ENCODE measurements at places on chromosomes 5 and 9.

- DNase-seq, result no peak
Observed at GRCh38 chr5:54881286-54882005, 103.9 kb downstream of the ESM1 start.

GRCh38 chr5:52789851-52790250, 2.1 kb downstream of the ITGA1 start:
- DNase-seq, result no peak

GRCh38 chr5:157369507-157369906, 90.5 kb upstream of the NIPAL4 start:
- no peak for DNase-seq

- DNase-seq, result no peak
Observed at GRCh38 chr9:69865986-69866385, 45.4 kb downstream of the CFAP95 start.

DNA sequence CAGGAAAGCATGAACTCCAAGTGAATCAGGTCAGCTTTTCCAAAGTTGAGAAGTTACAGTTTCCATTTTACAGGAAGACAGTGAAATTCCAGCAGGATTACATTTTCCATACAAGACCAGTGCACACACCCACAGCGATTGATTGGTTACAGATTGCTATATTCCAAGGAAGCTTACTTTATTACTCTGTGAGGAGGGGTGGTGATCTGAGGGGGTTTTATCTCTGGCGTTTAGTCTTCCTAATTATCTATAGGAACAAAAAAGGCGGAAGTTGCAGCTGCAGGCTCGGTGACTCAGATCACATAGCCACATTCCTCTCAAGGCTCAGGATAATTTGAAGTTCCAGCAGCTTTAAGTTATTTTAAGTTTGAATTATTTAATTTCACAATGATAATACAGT, 450.4 kb upstream of the NMUR2 start:
- no peak for DNase-seq

GRCh38 chr5:169426784-169427183, 125.8 kb upstream of the SLIT3 start:
- no peak for DNase-seq

- no peak for DNase-seq
Observed at GRCh38 chr5:40080191-40080590, 599.5 kb upstream of the PTGER4 start.

- peak; percentile 45 for DNase-seq
Observed at GRCh38 chr5:36389245-36389644, 87.5 kb upstream of the RANBP3L start.

GRCh38 chr5:172163346-172163745, 24.7 kb downstream of the STK10 start:
- no peak for DNase-seq

DNA sequence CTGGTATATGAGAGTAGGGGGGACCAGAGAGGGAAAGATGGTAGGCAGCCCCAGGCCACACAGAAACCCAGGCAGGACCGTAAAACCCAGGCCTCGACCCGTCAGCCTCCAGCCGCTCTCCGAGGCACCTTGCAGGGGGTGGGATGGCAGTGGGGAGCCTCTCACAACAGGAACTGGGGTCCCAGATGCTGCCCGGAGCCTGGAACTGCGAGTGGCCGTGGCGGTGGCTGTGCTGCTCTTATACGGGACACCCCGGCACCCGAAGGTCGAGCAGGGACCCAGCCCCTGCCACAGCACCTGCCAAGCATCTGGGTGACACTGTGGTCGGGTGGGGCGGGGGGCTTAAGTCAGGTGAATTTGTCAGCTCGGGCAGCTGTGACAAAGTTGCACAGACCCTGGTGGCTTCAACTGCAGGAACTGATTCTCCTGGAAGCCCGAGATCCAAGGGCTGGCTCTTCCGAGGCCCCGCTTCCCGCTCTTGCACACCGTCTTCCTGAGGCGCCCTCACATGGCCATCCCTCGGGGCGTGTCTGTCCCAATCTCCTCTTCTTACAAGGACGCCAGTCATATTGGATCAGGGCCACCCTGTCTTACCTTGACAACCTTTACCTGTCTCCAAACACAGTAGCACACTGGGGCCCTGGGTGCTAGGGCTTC, 47.6 kb upstream of the EGFL7 start:
- no peak for DNase-seq

DNA sequence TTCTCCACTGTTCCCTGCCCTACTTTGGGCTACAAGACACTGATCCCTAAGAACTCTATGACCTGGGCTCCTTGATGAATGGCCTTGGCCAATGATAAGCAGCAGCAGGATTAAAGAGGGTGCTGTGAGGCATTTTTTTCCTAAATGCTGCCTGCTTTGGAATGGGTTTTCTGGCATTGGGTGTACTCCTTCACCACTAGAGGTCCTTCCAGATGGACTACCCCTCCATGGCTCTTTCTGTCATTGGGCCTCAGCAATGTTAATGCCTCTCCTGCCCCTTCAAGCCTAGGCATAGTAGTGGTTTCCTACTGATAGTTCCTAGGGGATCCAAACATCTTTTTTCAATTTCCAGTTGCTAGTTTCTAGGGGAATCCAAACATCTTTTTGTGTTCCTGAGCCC, 319.3 kb upstream of the RPS23 start:
- no peak for DNase-seq

DNA sequence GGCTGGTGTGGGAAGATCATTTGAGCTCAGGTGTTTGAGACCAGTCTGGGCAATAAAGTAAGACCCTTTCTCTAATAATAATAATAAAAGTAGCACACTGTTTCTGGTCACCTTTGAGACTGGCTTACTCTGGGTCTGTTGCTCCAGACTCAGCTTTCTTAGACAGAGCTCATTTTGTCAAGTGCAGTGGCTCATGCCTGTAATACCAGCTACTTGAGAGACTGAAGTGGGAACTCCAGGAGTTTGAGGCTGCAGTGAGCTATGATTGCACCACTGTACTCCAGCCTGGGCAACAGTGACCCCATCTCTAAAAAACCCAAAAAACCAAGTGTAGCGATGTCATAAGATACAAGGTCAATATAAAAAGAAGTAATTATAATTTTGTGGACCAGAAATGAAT, 36.4 kb upstream of the RNU6ATAC start:
- DNase-seq, result no peak

GRCh38 chr5:154190595-154191304, at the start of gene GALNT10:
TSS of gene GALNT10 (plus strand) at chr5:154190733. CDS start at chr5:154190867, 134 bp downstream.
- DNase-seq, result peak; percentile 67

- peak; percentile 69 for DNase-seq
Observed at GRCh38 chr9:116572095-116572748, 114.9 kb upstream of the TRIM32 start.

DNA sequence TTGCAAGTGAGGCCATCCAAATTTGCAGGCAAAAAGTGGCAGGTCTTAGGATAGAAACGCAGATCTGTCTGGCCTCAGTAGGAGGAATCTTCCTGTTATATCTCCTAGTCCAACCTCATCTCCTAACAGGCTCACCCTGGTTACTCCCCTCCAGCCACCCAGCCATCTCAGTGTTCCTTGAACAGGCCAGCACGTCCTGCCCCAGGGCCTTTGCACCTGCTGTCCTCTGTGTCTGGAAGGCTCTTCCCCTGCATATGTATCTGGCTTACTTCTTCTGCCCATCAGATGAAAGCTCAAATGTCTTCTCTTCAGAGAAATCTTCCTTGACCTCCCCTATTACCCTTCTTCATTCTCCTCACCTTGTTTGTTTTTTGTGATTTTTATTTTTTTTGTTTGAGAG, 107.3 kb upstream of the ALDH1B1 start:
- no peak for DNase-seq

- DNase-seq, result no peak
Observed at GRCh38 chr5:65611524-65611923, 12.6 kb downstream of the TRIM23 start.

DNA sequence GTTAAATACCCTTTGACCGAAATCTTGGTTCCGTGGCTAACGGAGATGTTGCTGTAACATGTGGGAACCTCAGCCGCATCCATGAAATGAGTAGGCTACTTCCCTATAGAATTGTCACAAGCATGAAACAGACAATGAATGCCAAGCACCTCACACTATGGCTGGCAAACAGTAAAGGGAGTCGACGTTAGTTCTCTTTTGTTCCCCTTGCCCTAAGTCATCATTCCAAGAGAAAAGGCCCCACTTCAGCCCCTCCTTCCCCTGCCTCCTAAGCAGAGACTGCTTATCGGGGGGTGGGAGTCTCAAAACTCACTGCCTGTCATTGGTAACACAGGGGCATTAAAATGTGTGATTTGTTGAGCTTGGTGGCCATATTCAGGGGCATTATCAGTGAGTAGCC, 159.6 kb downstream of the MAPKAP1 start:
- no peak for DNase-seq

DNA sequence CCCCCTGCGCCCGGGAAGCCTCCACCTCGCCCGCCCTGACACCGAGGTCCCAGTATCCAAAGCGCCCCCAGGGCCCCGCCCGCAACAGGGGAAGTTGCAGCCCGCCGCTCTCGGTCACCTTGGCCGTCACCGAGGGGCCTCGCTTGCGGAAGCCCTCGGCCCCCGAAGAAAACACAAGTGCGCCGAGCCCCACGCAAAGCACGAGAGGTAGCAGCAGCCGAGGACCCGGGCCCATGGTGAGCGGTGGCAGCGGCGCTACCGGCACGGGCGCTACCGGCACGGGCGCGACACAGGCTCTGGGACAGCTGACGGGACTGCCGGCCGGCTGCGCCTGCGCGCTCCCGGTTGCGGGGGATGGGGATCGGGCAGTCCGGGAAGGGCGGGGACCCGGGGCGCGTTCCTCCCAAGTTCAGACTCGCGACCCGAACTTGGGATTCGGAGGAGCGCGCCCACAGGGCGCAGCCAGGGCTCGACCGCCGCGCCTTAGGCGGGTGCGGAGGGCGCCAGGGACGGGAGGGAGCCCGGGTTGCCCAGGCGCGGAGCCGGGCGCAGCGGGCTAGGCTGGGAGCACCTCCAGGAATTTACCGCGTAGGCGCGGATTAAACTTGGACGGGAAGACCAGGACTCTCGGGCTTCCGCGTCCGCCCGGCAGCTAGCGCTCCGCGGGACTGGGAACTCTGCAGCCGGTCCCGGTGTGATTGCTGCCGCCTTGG, at the start of gene PPIC:
Gene PPIC, minus strand, starts transcription at position 335 of the 713 bp plus-strand sequence. Its CDS starts 100 bp downstream, at position 235.
- DNase-seq, result peak; percentile 28

DNA sequence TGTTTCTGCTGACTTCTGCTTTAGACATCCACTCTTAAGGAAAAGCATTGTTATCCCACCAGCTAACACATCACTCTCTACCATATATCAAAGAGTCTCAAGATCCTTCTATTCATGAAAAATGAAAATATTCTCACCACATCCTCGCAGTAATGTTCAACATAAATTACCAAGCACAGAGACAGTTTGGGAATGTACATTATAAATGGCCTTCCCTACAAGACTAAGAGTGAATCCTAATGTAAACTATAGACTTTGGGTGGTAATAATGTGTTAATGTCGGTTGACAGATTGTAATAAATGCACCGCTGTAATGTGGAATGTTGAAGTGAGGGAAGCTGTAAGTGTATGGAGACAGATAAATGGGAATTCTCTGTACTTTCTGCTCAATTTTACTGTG, 27.1 kb upstream of the KCNIP1 start:
- no peak for DNase-seq

GRCh38 chr5:119396030-119396664, 40.3 kb downstream of the TNFAIP8 start:
- DNase-seq, result no peak

DNA sequence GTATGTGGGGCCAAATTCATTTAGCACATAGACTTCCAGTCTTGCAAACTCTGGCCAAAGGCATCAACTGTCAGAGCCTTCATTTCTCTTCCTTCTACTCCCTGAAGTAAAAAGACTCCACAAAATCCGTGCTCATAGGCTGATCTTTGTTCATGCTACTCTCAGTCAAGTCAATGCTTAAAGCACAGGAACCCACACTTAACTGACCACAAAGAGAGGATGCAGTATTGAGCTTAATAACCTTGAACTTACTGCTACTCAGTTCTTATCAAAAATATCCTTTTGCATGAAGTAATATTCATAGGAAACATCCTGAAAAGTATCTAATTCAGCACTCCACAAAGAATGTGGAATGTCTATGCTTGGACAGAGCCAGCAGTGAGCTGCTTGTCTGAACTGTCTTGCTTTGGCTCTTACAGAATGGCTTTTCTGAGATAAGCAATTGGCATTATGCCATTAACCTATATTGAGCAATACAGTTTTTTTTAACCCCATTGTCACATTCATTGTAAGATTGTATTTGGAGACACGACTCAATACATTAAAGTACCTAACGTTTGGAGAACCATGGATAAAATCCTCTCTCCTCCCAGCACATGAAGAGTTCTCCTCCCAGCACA, 21.7 kb downstream of the LPAR1 start:
- DNase-seq, result no peak

DNA sequence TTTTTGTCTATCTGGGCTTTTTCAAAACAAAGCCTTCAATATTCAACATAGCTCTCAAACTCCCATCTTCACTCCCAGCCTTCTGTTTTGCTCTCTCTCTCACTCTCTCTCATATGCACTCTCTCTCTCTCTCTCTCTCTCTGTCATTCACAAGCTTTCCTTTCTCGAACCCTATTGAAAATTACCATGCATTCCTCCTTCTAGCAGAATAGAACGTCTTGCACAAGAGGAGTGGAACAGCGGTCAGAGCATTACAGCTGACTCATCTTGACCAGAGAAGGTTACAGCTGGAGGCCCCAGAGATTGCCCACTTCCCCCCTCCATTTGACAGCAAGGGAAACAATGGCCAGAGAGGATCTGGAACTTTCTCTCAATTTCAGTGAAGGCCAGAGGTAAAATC, 51.0 kb upstream of the LIFR start:
- no peak for DNase-seq

DNA sequence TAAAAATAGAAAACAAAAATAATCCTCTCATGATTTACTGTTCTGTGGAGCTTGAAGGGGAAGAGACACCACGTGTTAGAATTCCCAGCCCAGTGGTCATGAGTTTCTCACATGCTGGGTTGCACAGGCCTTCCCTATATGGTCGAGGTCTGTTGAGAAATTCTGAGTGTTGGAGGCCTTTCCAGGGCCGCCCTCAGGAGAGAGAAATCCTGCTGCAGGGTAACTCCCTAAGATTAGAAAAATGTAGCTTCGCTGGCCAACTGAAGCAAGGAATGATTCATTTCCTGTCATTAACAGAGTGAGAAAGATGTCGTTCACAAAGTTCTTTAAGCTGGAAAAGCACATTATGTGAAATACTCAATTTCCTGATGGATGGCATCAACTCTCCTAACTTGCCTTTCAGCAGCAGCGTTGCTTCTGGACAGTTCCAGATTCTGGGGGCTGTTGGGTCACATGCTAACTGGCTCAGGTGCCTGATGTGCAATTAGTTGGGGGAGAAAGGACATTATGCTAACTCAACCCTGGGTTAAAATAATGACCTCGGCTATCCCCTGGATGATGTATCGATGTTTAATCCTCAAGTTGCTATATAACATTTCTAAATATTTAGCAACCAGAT, 104.8 kb upstream of the CD180 start:
- no peak for DNase-seq

DNA sequence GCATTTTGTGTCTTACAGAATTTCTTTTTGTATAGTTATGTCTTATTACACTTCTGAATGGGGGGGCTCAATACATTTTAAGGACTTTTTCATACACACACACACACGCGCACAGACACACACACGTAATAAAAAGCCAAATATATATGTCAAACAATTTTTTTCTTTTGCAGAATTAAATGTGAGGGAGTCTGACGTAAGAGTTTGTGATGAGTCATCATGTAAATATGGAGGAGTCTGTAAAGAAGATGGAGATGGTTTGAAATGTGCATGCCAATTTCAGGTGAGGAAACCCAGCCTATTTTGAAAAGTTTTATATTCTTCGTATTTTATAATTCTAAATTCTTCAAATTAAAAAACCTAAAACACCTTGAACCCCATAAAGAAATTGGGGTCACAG, 25.6 kb downstream of the TMEFF1 start:
- DNase-seq, result no peak

- no peak for DNase-seq
Observed at GRCh38 chr9:114652776-114653555, 4.6 kb downstream of the TEX53 start.

- DNase-seq, result no peak
Observed at GRCh38 chr5:135737701-135738563, 96.5 kb upstream of the SLC25A48 start.
